Smooth muscle cell of trachea (primary cell): ENCODE measurements at places on chromosomes 1 and 21. TPM values are rescaled to one million over a fixed set of nuclear protein-coding genes. Genes with fewer than 3 reads are reported as not detected.

The KRTAP21-2 gene
- total RNA-seq = not detected in 2 replicates

The RAB42 gene
- 10.6 and 12.2 TPM in 2 replicates for total RNA-seq

The TATDN3 gene
- total RNA-seq = 20.0 and 25.5 TPM in 2 replicates

The UMODL1 gene
- not detected in 2 replicates for total RNA-seq

The RGS4 gene
- 26.3 and 110 TPM in 2 replicates for total RNA-seq

The CNR2 gene
- not detected in 2 replicates for total RNA-seq

The SPRR1B gene
- total RNA-seq = not detected in 2 replicates

The DVL1 gene
- total RNA-seq = 81.9 and 138 TPM in 2 replicates

The UTS2 gene
- not detected in 2 replicates for total RNA-seq

The SLC30A2 gene
- total RNA-seq = not detected in 2 replicates

The FCRL6 gene
- total RNA-seq = not detected in 2 replicates

The DIO1 gene
- under 0.01 TPM in 1 of 2 replicates, not detected in the other for total RNA-seq

The HSPA6 gene
- 4.7 and 6.5 TPM in 2 replicates for total RNA-seq

The SLC6A9 gene
- 1.6 and 7.4 TPM in 2 replicates for total RNA-seq

The NES gene
- 58.2 and 110 TPM in 2 replicates for total RNA-seq

The MATN1 gene
- 0.33 TPM in 1 of 2 replicates, not detected in the other for total RNA-seq

The FAM3B gene
- not detected in 2 replicates for total RNA-seq

The CRYBG2 gene
- under 0.01 TPM in 1 of 2 replicates, not detected in the other for total RNA-seq

The LRRN2 gene
- total RNA-seq = not detected in 2 replicates

The ACTA1 gene
- not detected in 2 replicates for total RNA-seq

The CBR3 gene
- 26.3 and 26.5 TPM in 2 replicates for total RNA-seq

The CR1L gene
- total RNA-seq = not detected in 2 replicates

The EPHA10 gene
- total RNA-seq = 0.15 TPM in 1 of 2 replicates, not detected in the other

The SIKE1 gene
- 62.8 and 65.2 TPM in 2 replicates for total RNA-seq

The SYDE2 gene
- 4.9 and 5.6 TPM in 2 replicates for total RNA-seq

The SH3GLB1 gene
- total RNA-seq = 41.4 and 55.7 TPM in 2 replicates

The KPRP gene
- total RNA-seq = not detected in 2 replicates

The MORC3 gene
- 30.7 and 31.9 TPM in 2 replicates for total RNA-seq

The OR10Z1 gene
- total RNA-seq = not detected in 2 replicates

The NBPF6 gene
- not detected in 2 replicates for total RNA-seq

The AMY1A gene
- not detected in 2 replicates for total RNA-seq

The GSTM5 gene
- total RNA-seq = 6.4 and 34.2 TPM in 2 replicates

The CELA3A gene
- not detected in 2 replicates for total RNA-seq

The MAP1LC3C gene
- total RNA-seq = 0.87 and 1.3 TPM in 2 replicates

The ADAMTS1 gene
- 171 and 183 TPM in 2 replicates for total RNA-seq

The GSTM1 gene
- 0.15 and 25.1 TPM in 2 replicates for total RNA-seq
